ENCODE measurements at places on chromosomes 1 and 21. TPM values are rescaled to one million over a fixed set of nuclear protein-coding genes. Genes with fewer than 3 reads are reported as not detected.

- DNase-seq, result no peak
These were observed 42.3 kb upstream of the PDC start for GRCh38 chr1:186503190-186503589.

- no peak for DNase-seq
These were observed 197.3 kb upstream of the IVNS1ABP start for GRCh38 chr1:185514311-185514710.

DNA sequence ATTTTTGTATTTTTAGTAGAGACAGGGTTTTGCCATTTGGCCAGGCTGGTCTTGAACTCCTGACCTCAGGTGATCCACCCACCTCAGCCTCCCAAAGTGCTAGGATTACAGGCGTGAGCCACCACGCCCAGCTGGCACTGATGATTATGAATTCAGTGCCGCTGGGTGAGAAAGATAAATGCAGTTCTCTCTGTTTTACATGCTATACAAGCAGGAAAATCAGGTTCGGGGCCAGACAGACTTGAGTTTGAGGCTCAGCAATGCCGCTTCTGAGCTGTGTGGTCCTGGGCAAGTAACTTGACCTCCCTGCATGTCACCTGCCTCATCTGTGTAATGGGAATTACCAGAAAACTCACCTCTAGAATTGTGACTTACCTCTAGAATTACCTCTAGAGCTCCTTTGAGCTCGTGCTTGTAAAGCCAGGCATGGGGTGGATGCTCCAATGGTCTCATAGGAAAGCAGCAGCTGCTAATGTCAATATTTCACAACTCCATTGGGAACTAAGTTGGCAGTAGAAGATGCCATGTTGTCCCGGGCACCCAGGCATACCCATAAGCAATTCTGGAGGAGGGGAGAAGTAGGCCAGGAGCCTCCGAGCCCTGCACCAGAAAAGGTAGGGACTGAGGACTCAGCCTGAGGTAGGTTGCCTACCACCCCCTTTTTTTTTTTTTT is 119.8 kb upstream of the SLC25A33 start:
- DNase-seq, result no peak

DNA sequence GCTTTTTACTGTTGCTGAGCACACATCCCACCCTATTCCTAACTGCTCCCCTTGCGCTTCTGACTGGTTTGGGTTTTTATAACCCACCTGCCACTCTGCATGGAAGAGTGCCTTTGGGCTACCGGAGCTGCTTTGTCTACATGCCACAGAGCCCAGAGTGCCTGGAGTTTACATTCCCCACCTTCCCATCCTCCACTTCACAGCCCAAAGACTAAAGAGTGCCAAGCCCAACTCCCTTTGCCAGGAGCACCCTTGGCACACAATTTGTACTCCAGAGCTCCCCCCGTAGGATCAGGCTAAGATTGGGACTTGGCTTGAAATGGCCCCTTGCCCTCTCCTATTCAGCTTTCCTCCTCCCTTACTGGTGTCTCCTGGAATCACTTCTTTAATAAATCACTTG is 63.3 kb downstream of the LHX9 start:
- DNase-seq, result no peak

DNA sequence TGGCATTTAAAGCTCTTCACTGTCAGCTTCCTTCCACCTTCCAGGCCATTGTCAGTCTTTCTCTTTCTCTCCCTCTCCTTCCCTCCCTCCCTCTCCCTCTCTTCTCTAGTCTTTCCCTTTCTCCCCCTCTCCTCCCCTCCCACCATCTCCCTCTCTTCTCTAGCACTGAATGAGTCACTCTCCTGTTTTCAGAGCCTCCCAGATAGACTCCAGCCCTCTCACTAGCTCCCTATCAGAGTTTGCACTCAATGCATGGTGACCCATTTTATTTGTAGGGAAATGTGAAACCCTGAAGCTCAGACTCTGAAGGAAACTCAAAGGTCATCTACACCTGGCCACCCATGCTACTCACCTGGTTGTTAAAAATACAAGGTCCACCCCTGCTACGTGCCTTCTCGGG is 4.4 kb upstream of the MATN1 start:
- no peak for DNase-seq

DNA sequence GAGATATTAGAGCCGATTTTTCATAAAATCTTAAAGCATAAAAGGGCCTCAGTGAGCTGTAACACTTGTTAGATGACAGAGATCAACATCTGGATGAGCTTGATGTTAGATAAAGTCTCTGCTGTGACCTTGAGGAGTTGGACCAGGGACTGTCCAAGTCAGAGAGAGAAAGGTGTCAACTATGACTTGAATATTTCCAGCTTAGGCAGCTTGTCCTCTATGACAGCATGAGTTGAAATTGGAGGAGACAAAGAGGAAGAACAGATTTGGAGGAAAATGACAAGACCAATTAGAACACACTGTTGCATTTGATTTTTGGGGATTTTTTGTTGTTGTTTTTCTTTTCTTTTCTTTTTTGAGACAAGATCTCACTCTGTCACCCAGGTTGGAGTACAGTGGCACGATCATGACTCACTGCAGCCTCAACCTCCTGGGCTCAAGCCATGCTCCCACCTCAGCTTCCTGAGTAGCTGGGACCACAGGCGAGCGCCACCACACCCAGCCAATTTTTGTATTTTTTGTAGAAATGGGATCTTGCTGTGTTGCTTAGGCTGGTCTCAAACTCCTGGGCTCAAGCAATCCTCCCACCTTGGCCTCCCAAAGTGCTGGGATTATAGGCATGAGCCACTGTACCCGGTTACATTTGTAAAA is 35.3 kb upstream of the CLIC4 start:
- no peak for DNase-seq

DNA sequence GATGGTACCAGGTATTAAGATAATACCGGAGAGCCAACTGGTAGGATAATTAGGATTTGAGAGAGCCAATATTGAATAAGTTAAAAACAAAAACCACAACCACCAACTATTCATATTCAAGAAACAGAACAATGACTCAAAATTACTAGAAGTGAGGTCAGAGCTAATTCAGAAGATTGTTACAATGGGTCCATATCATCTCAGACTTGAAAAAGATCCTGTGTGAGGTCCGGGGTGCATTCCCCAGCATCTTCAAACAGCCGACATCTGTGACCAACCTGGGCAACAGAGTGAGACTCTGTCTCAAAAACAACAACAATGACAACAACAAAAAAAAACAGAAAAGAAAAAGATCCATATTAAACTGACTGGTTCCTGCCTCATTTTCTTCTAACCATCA is 18.6 kb downstream of the AK2 start:
- no peak for DNase-seq

- no peak for DNase-seq
These were observed 7.6 kb downstream of the DHRS3 start for GRCh38 chr1:12610305-12610935.

DNA sequence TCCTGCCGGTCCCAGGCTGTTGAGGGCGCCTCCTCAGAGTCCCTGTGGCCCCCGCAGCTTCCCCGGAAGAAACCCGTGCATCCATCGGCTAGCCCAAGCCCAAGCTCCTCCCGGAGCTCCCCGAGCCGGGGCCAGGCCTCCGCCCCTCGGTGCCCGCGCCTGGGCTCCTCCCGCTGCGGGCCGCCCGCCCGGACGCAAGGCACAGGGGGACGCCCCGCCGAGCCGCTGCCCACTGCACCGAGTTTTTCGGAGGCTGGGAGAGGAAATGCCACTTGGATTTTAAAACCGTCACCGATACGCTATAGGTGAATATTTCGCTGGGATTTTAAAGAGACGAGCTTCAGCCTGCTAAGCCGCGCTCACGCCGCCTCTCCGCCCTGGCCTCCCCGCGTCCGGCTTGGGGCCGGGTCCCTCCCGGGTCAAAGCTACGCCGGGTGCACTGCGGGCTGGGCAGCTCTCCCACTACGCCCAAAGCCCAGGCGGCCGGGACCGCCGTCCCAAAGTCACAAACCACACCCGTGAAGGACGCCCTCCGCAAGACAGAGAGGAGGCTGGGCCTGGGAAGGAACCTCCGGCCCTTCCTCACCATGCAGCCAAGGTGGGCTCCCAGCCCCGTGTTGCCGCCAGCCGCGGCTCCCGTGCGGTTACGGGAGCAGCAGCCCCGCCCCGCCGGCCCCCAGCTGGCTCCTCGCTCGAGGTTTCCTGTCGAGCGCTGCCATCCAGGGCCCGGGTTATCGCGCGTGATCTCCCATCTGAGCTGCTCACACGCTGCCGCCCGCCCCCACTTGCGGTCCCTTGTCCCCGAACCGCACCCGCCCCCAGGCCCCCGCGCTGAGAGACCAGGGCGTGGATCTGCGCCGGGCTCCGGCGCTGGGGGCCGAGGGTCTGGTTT is 63.2 kb downstream of the CD247 start:
- DNase-seq, result peak; percentile 80

DNA sequence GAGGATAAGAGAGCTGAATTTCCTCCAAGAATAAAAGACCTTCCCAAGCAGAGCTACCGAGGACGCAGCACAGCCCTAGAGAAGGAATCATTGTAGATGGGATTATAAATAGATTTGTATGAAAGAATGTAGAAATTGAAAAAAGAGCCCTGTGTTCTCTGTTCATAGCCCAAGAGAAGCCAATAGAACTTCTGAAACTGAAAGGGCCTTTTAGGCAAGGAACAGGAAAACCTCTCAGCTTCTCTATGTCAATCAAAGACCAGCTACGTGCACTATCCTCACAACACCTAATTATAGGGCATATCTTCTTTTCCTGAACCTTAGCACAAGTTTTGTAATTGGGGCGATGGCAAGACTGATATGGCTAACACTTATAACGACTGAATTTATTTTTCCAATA is 192.4 kb upstream of the RNPC3 start:
- no peak for DNase-seq

DNA sequence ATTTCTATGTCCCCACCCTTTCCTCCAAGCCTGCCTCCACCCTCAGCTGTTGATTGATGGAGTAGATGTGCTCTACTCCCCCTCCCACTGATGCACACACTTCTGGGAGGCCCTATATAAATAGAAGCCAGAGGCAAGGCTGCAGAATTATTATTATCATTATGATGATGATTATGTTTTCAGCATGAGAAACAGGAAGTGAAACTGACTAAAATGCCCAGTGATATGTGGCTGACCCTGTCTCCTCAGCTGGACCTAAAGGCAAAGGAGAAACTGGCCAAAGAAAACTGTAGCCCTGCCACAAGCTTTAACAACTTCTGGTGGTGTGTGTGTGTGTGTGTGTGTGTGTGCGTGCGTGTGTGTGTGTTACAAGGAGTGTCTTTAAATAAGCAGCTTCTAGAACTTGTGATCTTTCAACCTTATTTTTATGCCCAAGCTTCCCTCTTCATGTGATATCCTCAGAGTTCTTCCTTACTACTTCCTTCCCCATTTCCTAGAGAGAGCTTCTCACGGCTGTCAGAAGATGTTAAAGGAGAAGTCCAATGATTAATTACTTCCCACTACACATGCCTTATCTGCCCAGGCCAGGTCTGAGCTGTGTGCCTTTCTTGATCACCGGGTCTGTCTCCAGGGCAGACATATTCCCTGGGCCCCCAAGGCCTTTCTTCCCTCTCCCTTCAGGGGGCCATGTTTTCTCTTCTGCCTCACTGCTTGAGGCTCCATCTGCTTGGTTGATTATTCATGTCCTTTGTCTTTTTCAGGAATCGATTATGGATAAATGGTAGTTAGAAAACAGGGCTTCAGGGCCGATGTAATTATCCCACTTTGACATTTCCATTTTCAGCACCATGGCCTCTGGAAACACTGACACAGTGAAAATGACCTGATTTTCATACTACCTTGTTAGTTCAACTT is 11.6 kb upstream of the MAPKAPK2 start:
- DNase-seq, result no peak

DNA sequence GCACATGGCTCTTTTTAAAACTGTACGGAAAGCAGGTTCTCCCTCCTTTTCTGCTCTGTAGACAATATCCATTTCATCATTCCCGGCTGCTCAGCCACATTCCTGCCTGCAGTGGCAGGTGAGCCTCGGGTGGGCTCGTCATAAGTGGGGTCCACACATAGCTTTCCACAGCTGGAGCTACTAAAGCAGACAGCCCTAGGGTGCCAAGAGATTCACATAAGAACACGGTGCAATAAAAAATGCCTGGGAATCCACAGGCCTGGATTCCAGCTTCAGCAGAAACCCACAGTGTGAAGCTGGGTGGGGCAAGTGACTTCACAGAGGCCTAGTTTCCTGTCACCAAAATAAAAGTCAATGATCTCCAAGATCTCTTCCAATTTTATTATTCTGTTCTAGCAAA is 96.4 kb downstream of the MIS18A start:
- no peak for DNase-seq

GRCh38 chr1:81752840-81753239 is 47.9 kb upstream of the ADGRL2 start:
- DNase-seq, result no peak

DNA sequence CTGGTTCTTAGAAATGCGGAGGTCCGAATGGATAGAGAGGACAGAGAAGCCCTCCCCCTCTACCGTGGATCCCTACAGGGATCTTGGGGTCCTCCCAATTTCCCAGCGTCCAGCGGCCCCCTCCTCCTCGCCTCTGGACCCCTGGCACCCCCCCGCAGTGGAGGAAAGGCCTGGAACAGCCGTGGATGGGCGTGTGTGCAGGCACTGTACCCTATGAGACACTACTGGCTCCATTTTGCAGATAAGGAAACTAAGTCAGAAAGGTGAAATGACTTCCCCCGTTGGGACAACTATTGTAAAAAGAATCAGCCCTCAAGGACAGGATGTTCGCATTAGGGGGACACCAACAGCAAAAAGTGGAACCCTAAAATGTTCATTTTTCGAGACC is 931 bp upstream of the CLSTN1 start:
- no peak for DNase-seq

GRCh38 chr21:37670883-37671282 is 245.4 kb downstream of the KCNJ6 start:
- no peak for DNase-seq

DNA sequence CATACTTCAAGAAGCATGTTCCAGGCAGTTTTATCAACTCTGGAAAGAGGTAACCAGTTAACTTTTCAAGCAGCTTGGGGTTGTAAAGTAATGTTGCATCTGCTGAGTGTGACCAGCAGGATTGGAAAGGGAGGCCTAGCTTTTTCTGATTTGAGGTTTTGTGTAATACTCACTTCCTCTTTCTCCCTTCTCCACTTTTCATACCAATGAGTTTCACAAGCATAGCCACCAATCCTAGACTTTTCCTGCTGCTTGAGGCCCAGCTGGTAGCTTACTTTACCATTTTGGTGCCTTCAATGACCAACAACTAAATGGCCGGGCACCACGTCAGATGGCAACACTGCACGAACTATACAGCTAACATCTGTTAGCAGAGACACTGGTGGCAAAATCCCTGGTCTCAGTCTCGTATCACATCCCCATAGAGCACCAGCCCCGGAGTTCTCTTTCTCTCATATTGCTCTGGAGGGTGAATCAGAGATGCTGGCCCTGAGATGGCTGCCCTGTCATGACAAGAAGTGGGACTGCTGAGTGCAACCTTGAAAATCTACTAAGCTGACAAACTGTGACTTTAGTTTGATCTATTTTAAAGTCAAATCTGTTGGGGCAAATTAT is 14.8 kb upstream of the GPR88 start:
- no peak for DNase-seq

- DNase-seq, result peak; percentile 95
These were observed at the start of gene DR1 for GRCh38 chr1:93345633-93346420. Gene DR1 (plus strand): TSS chr1:93345907. CDS start chr1:93346646, 739 bp downstream.

The PRAMEF13 gene
- polyA plus RNA-seq, result not detected

The MFAP2 gene
- polyA plus RNA-seq, result 380 TPM

The TMEM81 gene
- polyA plus RNA-seq, result 4.4 TPM

The SPRR2E gene
- polyA plus RNA-seq, result not detected

The SH2D5 gene
- polyA plus RNA-seq, result 0.21 TPM

The DNASE2B gene
- 0.11 TPM for polyA plus RNA-seq

The SYPL2 gene
- 0.32 TPM for polyA plus RNA-seq

The HUNK gene
- polyA plus RNA-seq, result 5.3 TPM

The C2CD2 gene
- 19.9 TPM for polyA plus RNA-seq

The AMY2A gene
- polyA plus RNA-seq, result not detected

The ACTL8 gene
- not detected for polyA plus RNA-seq

Data from left lung (tissue), 14 donors.